Activated naive CD4-positive, alpha-beta T cell treated with Interleukin-2 at 50 U/mL for 16 hours (primary cell): ENCODE measurements at places on chromosomes 16 and 17.

DNA sequence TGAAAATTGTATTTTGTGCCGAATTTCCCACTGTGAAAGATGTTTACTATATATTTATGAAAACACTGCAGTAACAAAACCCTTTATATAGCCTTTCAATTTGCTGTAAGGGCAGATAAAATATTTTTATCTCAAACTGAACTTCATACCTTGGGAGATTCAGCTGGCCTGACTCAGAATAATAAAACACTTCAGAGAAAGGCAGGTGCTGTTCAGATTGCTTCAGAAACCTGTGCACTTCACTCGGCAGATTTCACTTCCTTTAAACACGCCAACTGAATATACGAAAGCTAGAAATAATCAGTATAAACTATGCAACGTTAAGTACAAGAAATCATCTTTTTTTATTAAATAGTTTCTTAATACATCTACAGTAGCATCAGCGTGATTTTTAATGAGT lies 839.1 kb upstream of the RBFOX1 start:
- no peak for DNase-seq

DNA sequence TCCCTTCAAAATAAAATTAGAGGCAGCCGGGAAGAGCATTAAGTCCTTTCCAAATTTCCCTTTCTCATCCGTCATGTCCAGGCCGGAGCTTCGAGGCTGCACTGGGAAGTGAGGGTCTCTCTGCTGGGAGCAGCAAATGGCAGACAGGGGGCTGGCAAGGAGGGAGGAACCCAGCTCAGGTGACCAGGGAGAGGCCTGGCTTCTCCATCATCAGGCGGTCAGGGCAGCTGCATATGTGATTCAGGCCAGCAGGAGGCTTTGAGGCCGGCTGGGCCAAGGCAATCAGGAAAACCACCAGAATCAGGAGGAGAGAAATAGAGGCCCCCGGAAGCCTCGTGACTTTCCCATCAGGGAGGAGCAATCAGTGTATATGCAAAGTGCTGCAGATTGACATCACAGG lies 85.0 kb upstream of the RPL38 start:
- DNase-seq, result no peak

DNA sequence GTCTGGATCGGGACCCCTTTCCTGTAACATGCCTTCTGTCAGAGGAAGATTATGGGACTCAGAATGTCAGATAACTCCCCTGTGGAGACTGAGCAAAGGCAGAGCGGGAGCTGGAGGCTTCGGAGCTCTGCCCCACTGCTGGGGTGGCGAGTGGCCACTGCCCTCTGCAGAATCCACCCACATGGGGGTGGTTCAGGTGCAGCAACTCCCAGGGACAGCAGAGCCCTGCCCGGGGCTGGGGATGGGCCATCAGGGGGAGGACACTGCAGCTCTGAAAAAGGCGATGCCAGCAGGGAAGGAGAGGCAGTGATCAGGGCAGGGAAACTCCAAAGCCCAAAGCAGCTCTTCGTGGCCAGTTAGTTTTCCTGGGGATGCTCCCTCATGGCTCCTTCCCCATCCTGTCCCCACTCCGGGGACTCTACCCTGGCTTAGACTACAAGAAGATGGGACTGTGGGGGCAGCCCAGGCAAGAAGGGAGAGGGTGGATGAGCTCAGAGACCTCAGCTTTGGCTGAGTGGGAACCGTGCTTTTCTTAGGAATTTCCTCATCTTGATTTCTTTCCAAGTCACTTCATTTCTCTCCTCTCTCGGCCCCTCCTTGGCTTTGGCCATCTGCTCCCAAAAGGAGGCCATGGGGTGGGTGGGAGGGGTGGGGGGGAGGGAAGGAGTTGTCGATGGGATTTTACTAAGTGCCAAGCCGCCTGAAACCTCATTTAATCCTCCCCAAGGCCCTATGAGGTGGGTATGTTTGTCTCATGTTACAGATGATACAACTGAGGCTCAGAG lies 4.0 kb downstream of the CA4 start:
- DNase-seq, result no peak

DNA sequence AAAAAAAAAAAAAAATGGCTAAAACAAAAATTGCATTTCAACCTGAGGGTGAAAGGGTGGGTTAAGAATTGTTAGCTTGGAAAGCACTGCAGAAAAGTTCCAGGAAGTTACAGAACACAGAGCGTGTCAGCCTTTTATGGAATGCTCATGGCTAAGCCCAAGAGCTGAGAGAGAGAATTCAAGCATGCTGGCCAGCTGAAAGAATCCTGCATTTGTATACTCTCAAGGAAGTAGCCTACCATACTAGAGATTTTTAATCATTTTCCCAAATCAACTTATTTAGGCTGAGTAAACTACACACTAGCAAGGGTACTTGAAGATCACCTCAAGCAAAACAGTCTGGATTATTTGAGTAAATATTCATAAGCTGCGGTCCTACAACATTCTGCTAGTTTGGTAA lies 153.9 kb downstream of the KCNJ2 start:
- DNase-seq, result no peak

- DNase-seq, result no peak
These were observed 84.8 kb downstream of the MRM1 start for GRCh38 chr17:36686123-36686669.

DNA sequence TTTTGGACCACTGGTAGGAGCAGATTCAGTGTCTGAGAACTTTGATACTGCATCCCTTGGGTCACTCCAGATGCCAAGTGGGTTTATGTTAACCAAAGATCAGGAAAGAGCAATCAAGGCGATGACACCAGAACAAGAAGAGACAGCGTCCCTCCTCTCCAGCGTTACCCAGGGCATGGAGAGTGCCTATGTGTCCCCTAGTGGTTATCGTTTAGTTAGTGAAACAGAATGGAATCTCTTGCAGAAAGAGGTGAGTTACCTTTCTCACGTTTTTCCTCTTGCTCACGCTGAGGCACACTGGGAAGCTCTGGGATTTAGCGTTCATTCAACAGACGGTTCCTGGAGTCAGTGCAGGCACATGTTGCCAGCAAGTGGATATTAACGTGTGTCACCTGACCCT lies 58.0 kb downstream of the NUP88 start:
- DNase-seq, result no peak

DNA sequence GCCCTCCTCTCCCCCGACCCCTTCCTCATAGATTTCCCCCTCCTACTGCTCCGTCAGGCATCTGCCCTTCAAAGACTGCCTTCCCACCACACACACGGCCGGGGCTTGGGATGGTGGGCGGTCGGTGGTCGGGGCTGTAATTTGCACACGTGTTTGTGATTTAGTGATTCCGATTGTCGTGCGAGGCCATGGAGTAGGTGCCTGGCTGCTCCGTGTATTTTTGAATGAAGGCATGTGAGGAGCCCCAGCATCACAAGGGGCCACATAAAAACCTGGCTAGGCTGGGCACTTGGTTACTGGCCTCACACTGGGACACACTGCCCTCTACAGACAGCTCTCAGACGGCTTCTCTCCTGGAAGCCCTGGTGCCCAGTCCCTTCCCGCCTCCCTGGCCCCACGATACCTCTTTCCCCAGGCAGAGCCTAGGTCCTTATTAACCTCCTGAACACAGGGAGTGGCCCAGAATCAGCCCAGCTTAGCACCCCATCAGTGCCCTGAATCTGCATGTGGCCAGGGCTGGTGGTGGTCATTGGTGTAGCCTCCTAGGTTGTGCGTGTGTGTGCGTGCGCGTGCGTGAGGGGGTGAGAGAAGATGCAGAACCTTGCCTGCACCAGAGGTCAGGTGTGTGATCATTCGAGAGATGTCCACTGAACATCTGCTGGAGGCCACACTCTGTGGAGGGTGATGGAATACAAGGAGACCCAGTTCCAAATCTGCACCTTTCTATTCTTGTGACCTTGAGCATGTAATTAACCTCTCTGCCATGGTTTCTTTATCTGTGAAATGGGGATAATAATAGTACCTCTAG lies 1.3 kb upstream of the SOCS1 start:
- DNase-seq, result peak; percentile 63

DNA sequence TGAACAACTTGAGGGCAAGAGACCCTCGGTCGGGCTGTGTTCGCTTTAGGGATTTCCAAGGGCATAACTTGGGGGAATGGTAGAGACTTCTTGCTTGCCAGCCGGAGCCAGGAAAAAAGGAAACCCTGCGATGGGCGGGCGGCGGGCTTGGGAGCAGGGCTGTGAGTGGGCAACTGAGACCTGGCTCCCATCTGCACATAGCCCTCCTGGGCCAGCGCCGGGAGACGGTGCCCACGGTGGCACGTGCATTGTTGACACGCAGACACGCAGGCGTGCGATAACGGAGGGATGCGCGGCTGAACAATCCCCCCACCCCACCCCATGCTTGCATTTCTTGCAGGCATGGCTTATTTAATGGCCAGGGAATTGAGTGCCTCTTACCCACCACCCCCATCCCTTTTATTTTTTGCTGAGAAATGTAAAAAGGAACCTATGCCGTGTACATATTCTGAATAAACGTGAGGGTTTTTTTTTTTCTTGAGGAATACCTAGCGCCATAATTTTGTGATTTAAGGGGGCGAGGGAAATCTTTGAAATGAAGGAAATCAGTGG lies 17.1 kb upstream of the ZFHX3 start:
- DNase-seq, result no peak

- no peak for DNase-seq
These were observed 66.4 kb downstream of the MYH10 start for GRCh38 chr17:8563981-8564602.

DNA sequence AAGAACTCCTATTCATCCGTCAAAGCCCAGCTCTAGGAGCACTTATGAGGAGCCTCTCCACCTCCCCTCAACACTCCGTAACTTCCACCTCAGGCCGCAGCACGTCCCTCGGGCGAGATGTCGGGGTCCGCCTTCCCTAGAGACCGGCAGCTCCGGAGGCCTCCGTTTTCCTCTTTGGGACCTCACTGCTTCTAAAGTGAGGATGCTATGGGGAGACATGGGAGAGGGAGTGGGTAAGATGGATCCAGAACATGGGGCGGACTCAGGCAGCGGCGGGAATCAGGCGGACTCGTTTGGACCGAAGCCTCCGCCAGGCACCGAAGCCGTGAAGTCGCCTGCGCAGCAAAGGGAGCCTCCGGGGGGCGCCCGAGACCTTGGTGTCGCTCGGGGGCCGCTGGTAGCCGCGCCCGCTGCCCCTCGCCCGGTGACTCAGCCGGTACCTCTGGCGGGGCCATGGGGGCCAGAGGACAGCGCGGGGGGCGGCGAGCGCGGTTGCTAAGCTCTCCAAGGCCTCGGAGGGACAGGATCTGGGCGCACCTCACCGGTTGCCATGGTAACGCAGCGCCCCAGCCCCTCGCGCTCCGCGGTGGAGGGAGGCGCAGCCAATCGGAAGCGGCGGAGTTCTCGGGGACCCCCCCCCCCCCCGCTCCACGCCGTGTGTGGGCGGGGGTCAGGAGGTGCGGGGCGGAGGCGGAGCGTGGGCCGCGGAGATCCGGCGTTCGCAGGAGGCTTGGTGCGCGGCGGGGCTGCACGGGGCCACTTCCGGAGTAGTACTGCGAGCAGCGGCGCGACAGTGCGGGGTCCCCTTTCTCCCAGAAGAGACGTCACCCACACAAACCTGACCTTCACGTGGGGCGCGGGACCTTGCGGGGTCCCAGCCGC lies 1.3 kb upstream of the HIC1 start:
- peak; percentile 80 for DNase-seq

DNA sequence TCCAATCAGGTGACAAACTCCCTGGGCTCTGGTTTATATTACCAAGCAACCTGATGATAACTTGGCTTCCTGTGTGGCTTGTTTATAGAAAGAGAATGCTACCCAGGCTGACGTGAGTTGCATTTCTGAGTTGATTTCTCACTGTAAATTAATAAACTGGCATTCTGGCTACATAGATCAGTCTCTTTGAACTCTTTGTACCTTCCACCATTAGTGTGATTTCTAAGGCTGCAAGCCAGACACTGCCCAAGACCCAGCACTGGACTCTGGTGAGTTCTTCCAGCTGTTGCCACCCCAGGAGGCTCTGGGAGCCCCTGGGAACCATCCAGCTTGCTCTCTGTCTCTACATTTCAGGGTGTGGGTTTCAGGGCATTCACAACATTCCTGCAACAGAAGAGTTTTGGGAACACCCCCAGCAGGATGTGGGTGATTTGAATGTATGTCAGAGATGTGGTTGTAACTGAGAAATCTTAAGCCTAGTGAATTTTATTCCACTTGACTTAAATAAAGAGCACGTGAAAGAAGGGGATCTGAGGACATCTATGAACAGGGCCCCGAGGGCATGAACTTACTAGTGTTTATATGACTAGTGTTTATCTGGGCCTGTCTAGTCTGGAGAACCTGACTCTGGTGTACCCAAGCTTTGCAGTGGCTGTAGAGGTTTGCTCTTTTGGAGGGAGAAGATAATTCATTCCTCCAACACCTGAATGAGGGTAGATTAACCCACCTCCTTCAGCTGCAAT lies 30.3 kb upstream of the LRRC37A start:
- DNase-seq, result no peak

GRCh38 chr17:76265624-76266243 lies 586 bp downstream of the UBALD2 start:
- peak; percentile 63 for DNase-seq

GRCh38 chr16:2358811-2359210 lies 18.3 kb upstream of the ABCA3 start:
- no peak for DNase-seq

DNA sequence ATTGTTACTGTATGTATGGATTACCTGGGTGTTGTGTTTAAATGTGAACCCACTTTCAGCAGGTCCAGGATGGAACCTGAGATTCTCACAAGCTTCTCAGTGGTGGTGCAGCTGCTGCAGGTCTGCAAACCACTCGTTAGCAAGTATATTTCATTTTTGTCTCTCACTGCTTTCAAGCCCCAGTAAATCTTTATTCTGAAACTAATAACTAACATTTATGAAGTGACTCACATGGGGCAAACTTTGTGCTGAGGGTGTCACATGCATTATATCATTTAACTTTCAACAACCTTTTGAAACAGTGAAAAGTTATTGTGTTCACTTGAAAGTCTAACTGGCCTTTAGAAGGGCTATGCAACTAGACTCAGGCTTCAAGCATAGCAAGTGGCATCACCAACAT lies 98.9 kb upstream of the DYNLRB2 start:
- DNase-seq, result no peak

GRCh38 chr17:21162394-21162775 lies 35.6 kb downstream of the DHRS7B start:
- DNase-seq, result no peak

GRCh38 chr17:41539979-41540701 lies 12.0 kb upstream of the KRT19 start:
- DNase-seq, result no peak

- DNase-seq, result no peak
These were observed 33.1 kb downstream of the COG4 start for GRCh38 chr16:70490261-70490660.

GRCh38 chr16:66569827-66570405 lies 3.7 kb downstream of the CMTM1 start:
- DNase-seq, result no peak

GRCh38 chr17:17227608-17228520 lies 9.1 kb downstream of the FLCN start:
- no peak for DNase-seq

GRCh38 chr16:70576431-70577255 lies 53.0 kb downstream of the SF3B3 start:
- DNase-seq, result no peak

GRCh38 chr16:31458073-31458843 lies 1.0 kb upstream of the ARMC5 start:
- peak; percentile 55 for DNase-seq
